ENCODE measurements at places on chromosomes 3 and 15. TPM values are rescaled to one million over a fixed set of nuclear protein-coding genes. Genes with fewer than 3 reads are reported as not detected.

DNA sequence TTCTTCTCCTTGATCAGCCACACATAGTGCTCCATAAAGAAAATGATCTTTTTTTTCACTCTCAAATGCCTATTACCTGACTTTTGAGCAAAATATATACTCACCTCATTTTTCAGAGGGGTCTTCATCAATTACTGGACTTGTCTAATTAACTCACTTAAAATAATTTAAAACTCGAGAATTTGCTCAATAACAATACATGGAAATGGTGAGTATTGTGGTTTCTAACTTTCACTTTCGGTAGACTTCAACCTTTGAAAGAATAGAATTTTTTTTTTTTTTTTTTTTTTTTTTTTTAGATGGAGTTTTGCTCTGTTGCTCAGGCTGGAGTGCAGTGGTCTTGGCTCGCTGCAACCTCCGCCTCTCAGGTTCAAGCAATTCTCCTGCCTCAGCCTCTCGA is 17.7 kb upstream of the EPHB1 start:
- DNase-seq: no peak

DNA sequence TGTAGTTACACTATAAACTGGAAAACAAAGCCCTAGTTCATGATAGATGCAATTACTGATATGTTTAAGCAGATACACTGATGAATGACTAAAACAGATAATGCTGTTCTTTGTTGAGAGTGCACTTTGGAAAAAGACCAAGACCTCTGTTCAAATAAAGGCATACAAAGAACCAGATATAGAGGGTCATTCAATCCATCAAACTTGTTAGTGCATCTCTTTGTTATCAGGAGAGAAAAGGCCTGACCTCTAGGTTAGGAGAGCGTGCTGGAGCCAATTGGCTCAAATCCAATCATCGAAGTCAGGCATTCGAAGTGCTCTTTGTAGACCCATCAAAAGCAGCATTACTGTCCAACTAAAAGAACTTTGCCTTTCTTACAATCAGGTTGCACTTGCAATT is 124.2 kb downstream of the TFG start:
- peak; percentile 5 for DNase-seq

- no peak for DNase-seq
Observed at GRCh38 chr15:94229591-94230369, 1.6 kb upstream of the MCTP2 start.

GRCh38 chr3:55143336-55143735 is 215.5 kb upstream of the LRTM1 start:
- no peak for DNase-seq

- DNase-seq: no peak
Observed at GRCh38 chr3:162295323-162295983, 798.8 kb downstream of the OTOL1 start.

DNA sequence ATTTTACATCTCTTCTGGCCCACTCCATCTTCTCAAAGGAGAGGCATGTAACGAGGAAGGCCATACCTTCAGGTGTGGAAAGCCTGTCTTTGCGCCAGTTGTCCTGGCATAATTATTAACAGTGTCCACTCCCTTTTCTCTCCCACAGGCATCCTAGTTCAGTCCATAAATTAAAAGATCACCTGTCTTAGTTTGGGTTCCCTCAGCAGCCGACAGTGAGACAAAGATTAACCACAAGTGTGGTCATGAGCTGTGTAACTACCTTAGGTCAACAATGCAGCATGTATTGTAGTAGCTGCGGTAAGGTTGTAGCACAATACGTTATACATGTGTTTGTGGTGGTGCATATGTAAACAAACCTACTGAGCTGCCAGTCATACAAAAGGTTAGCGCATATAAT is 103.3 kb upstream of the GALNT15 start:
- no peak for DNase-seq

- DNase-seq: no peak
Observed at GRCh38 chr3:195616681-195617080, 32.9 kb upstream of the APOD start.

- DNase-seq: no peak
Observed at GRCh38 chr15:36791844-36792571, 212.6 kb downstream of the CDIN1 start.

DNA sequence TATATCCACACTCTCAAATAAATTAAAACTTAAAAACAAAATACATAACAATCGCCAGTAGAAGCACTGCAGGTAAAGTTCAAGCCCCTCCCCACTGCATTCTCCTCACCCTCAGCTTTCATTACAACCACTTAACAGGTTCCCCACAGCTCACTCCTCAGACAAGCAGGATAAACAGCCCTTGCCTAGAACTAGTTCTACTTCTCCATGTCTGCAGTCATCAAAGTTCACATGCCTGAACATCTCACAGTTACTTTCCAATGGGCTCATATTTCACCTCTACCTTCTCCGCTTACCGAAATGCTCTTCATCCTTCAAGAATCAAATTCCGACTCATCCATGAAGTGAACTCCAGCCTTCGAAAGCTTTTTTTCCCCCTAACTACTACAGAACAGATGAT is 4.1 kb downstream of the YEATS2 start:
- DNase-seq: no peak

DNA sequence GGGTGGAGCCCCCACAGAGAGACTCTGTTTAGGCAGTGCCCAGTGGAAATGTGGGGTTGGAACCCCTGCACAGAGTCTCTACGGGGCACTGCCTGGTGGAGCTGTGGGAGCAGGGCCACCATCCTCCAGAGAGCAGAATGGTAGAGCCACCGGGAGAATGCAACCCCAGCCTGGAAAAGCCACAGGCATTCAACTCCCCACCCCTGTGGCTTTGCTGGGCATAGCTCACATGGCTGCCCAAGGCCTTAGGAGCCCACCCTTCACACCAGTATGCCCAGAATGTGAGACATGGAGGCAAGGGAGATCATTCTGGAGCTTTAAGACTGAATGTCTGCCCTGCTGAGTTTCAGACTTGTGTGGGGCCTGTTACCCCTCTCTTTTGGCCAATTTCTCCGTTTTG is 19.0 kb upstream of the CHCHD6 start:
- DNase-seq: no peak

DNA sequence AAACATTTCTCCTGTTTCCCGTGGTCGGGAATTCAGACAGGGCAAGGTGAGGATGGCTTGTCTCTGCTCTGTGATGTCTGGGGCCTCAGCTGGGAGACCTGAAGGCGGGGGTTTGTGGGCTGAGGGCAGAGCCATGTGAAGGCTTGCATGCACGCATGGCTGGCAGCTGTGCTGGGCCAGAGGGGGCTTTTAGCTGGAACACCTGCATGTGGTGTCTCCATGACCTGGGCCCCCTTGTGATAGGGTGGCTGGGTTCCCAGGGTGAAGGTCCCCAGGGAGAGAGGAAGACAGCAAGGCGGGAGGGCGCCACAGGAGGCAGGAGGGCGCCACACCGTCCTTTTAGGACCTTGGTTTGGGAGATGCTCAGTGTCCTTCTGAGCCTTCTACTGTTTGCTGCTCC is 101.6 kb upstream of the PRR23E start:
- DNase-seq: no peak

DNA sequence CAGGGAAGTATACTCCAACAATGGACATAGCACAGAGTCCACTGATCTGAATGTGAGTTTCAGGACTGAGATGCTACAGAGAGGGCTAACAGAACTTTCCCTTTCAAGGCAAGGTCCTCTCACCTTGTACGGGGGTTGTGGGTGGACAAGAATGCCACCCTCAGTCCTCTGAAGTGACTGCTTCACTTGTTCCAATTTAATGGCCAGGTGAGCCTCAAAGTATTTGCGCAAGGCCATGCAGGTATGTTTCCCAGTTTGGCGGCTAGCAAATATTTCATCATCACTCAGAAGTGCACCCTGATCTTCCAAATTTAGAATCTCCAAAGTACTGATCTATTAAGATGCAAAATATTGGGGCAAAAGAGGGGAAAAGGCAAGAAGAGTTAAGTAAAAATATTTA is 38.1 kb downstream of the RBM15B start:
- DNase-seq: no peak

- DNase-seq: no peak
Observed at GRCh38 chr15:52734329-52734728, 55.1 kb upstream of the ATOSA start.

- DNase-seq: no peak
Observed at GRCh38 chr15:49706805-49707204, 86.0 kb downstream of the DTWD1 start.

GRCh38 chr15:45456212-45457106 is 66.1 kb downstream of the SLC30A4 start:
- DNase-seq: peak; percentile 49

GRCh38 chr15:62249501-62249900 is 84.4 kb upstream of the C2CD4B start:
- DNase-seq: no peak

DNA sequence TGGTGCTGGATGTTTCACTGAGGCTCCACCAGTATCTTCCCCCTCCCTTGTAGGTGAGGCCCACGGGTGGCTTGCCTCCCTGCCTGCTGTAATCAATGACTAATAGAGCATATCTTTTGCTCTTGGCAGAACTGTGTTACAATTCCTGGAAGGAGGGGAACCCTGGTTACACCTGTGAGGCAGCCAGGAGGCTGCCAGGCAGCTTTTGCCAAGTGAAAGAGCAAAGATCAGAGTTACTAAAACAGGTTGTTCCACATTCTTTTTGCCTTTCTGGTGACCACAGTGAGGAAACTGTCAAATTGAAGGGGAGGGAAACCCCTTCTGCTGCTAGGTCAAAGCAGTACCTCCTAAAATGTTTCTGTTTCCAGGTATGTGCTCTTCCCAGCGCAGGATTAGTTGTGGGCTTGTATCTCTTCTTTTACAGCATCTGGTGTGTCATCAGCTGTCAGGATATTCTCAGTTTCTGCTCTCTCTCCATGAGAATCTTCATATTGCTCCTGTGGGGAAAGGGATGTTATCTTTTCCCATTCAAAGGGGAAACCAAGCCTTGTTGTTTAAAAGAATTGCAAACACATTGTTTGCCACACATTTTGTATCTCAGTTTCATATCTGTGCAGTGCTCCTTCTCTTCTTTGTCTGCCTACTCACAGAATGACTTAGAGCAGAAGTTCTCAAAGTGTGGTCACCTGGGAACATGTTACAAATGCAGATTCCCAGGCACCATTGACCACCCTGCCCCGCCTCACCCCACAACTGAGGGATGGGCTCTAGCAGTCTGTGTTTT is 137.4 kb upstream of the UMPS start:
- no peak for DNase-seq

GRCh38 chr3:172315401-172316091 is 132.7 kb downstream of the GHSR start:
- DNase-seq: no peak

GRCh38 chr15:66894363-66894762 is 171.0 kb upstream of the SMAD3 start:
- no peak for DNase-seq

GRCh38 chr3:70550723-70551319 is 238.4 kb upstream of the MDFIC2 start:
- no peak for DNase-seq

DNA sequence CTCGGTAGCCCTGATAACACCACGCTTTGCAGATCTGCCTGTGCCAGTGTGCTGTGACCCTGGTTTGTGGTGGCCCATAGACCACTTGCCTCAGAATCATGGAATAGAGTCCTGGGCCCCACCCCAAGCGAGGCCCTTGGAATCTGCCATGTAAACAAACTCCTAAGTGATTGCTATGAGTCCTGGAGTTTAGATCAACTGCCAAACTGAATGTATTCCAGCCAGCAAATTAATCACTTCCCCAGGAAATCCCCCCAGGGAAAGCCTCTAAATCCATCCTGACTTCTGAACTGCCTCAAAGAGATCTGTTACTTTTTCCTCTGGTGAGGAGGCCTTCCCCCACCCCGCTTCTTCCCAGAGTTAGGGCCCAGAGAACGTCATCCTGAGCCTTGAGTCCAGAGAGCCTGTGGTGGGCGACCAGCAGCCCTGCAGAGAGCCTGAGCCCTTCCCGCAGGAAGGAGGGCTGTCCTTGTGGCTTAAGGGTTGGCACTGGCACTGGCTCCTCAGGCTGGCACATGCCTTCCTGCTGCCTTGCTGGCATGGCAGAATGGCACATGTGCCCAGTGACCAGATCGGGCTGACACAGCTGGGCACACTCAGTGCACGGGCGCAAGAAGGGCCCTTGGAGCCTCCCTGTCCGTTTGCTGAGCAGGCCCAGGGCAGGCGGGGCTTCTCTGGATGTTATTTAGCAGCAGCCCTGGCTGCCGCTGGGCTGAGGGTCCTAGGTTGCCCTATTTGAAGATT is 50.6 kb upstream of the PLXNA1 start:
- DNase-seq: no peak

Gene POLR2M
- total RNA-seq: 563 TPM

Gene AQP9
- under 0.01 TPM for total RNA-seq

Gene RBP2
- total RNA-seq: not detected

Gene GOLGA8T
- total RNA-seq: not detected

Gene PTPN23
- 19.2 TPM for total RNA-seq

Gene UNC13C
- 18.8 TPM for total RNA-seq

Gene LYZL4
- not detected for total RNA-seq
